Purkinje cell (primary cell): ENCODE measurements at places on chromosomes 1 and 21. TPM values are rescaled to one million over a fixed set of nuclear protein-coding genes. Genes with fewer than 3 reads are reported as not detected.

Gene CZIB
- polyA plus RNA-seq, result 50.9 and 54.5 TPM in 2 replicates

Gene IVL
- polyA plus RNA-seq, result not detected in 2 replicates

Gene MMP23B
- polyA plus RNA-seq, result not detected in 2 replicates

Gene S100A8
- polyA plus RNA-seq, result not detected in 2 replicates

Gene SDCCAG8
- 72.2 and 135 TPM in 2 replicates for polyA plus RNA-seq

Gene TNN
- not detected in 2 replicates for polyA plus RNA-seq
